GM12878 (cell line): ENCODE measurements at places on chromosomes 2 and 18. TPM values are rescaled to one million over a fixed set of nuclear protein-coding genes. Genes with fewer than 3 reads are reported as not detected.

DNA sequence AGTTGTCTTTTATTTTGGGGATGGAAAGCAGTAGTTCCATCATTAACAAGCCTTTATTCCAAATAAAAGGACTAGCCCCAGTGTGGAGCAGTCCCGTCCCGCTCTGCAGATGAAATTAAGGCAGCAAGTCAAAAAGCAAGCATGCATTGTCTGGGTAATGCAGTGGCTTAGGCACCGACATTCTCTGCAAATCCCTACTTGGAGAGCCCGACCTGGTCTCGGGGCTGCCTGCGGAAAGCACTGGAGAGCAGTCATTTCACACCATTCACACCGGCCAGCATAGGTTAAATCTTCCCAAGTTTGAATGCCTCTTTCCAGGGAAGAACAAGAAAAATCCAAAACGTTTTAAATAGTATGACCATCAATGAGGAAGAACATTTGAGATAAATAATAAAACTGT, 24.4 kb upstream of the RAB12 start:
- DNase-seq, result no peak

GRCh38 chr2:19866771-19867170, 35.0 kb downstream of the TTC32 start:
- DNase-seq, result no peak

CDH19 gene
- total RNA-seq, result not detected in 2 replicates

GKN1 gene
- not detected in 2 replicates for total RNA-seq

- no peak for DNase-seq
These were observed 93.6 kb downstream of the SATB2 start for GRCh38 chr2:199364153-199364552.

SULT1C4 gene
- not detected in 2 replicates for total RNA-seq

- DNase-seq, result peak; percentile 73
These were observed 41.0 kb upstream of the EPC2 start for GRCh38 chr2:148603562-148603920.

DNA sequence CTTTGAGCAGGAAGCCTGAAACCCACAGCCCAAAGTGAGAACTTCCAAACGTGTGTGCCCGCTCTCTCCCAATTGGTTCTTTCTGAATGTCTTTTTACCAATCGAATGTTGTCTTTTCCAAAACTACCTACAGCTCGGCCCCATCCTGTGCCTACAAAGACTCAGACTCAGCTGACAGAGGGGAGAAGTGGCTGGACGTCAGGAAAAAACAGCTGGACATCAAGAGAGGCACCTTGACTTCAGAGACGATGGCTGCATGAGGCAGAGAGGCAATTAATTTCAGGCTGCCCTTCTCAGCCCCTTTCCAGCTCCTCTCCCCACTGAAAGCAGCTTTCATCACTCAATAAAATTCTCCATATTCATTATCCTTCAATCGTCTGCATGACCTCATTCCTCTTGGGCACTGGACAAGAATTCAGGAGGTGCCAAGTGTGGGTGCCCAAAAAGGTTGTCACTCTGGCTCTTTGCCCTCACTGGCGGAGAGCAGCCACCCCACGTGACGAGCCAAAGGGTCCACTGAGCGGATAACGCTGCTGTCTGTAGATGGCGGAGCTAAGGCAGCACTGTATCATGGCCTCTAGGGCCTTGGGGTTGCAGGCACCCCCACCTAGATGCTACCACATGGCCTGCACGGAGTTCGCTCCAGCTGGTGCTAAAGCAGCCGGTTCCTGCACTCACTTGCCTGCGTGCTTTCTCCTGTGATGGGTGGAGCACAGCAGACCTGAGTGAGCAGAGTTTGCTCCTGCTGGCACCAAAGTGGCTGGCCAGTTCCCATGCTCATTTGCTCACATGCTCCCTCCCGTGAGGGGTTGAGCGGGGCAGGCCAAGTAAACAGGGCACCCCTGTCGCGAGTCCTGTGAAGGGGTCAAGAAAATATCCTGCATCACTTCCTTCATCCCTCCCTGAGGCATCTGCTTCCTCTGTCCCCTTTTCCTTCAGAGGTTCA, 37.9 kb downstream of the FAM210A start:
- no peak for DNase-seq
